ENCODE measurements at places on chromosomes 2 and 18. TPM values are rescaled to one million over a fixed set of nuclear protein-coding genes. Genes with fewer than 3 reads are reported as not detected.

The HOXD13 gene
- not detected for total RNA-seq

The ZNF804A gene
- total RNA-seq = not detected

The POTEJ gene
- total RNA-seq = 0.10 TPM

The FEV gene
- not detected for total RNA-seq

The SULT1C4 gene
- total RNA-seq = 5.5 TPM

The POU3F3 gene
- not detected for total RNA-seq

- DNase-seq = no peak
These were observed 46.6 kb upstream of the RFX8 start for GRCh38 chr2:101521487-101521886.

DNA sequence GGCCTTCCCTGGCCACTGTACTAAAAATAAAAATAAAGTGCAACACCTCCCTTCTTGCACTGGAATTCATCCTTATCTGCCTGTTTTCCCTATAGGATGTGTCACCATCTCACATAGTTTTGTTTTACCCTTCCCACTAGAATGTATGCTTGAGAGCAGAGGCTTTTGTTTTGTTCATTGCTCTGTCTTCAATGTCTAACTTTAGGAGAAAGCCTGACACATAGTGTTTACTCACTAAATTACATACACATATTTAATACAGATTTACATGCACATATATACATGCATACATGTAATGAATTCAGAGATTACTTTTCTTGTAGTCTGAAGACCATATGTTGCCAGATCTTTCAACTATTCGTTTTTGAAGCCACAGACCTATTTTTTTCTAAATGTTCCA is 23.0 kb downstream of the CD302 start:
- DNase-seq = no peak

- no peak for DNase-seq
These were observed 3.5 kb downstream of the ATP6V1B1 start for GRCh38 chr2:70939001-70939838.

- peak; percentile 32 for DNase-seq
These were observed 174.6 kb upstream of the PID1 start for GRCh38 chr2:229445501-229446211.

GRCh38 chr2:238884122-238884811 is 36.4 kb downstream of the TWIST2 start:
- no peak for DNase-seq

DNA sequence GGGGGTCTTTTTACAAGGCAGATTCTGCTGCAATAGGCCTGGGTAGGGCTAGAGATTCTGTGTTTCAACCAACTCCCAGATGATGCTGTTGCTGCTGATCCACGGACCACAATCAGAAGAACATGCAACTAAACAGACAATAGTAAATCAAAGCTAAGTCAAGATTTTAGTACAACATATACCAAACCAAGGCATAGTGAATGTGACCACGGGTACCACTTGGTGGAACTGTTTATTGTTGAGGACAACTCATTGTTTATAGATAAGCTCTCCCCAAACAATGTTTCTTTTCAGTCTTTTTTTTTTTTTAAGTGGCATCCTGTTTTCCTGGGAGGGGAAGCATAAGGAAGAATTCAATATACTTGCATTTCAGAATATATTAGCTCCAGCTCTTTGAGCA is 36.0 kb upstream of the DARS1 start:
- no peak for DNase-seq

DNA sequence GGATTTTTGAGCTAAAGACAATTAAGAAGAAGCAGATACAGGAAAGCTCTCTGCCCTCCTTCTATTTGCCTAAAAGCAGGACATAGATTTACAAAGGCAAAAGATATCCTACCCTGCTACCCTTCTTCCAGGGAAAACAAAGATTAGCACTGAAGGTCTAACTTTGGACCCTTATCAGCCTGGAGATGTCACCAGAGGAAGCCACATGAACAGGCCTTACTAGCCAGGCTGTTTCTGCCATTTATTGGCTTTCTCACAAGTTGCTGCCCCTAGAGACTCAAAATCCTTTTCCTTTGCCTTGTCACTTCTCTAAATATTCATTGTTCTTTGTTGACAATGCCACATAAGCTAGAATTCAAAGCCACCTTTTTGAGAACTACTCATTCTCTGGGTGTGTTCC is 147.3 kb downstream of the B3GNT2 start:
- DNase-seq = no peak

DNA sequence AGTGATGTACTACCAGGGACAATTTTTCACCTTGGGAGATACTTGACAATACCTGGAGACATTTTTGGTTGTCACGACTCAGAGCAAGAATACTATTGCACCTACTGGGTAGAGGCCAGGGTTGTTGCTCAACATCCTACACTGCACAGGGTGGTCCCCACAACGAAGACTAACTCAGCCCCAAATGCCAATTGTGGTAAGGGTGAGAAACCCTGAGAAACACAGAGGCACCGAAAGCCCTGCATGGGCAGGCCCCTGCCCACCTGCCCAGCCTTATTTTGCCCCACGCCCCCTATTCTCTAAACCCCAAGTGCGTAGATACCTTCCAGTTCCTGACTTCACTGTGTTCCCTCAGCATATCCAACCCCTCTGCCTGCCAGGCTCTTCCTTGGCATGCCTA is 163.1 kb upstream of the PKDCC start:
- no peak for DNase-seq

GRCh38 chr18:52150050-52150449 is 189.9 kb upstream of the DCC start:
- no peak for DNase-seq

- DNase-seq = no peak
These were observed 7.1 kb upstream of the PKDCC start for GRCh38 chr2:42040643-42041278.

DNA sequence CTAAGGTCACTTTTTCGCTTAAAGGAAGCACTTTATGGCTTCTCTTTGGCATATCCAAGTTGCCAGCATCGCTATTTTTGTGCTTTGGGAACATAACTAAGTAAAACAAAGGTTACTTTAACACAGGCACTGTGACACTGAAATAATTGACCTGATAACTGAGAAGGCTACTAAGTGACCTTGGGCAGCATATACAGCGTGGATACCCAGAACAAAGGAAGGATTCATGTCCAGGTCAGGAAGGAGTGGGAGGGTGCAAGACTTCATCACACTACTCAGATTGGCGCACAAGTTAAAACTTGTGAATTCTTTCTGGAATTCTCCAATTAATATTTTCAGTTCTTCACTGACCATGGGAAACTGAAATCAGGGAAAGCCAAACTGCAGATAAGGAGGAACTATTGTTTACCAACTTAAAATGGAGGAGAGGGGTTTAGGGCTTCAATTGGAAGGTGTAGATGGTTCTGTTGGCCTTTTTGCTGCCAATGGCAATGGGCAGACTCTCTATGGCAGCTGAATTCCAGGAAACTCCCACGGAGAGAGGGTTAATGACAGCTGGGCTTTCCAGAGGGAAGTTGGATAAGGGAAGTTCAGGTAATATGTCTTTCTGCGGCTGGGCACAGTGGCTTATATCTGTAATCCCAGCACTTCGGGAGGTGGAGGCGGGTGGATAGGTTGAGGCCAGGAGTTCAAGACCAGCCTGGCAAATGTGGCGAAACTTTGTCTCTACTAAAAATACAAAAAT is 45.3 kb downstream of the COMMD1 start:
- DNase-seq = no peak

- DNase-seq = no peak
These were observed 109.9 kb downstream of the TGFA start for GRCh38 chr2:70443726-70444125.

DNA sequence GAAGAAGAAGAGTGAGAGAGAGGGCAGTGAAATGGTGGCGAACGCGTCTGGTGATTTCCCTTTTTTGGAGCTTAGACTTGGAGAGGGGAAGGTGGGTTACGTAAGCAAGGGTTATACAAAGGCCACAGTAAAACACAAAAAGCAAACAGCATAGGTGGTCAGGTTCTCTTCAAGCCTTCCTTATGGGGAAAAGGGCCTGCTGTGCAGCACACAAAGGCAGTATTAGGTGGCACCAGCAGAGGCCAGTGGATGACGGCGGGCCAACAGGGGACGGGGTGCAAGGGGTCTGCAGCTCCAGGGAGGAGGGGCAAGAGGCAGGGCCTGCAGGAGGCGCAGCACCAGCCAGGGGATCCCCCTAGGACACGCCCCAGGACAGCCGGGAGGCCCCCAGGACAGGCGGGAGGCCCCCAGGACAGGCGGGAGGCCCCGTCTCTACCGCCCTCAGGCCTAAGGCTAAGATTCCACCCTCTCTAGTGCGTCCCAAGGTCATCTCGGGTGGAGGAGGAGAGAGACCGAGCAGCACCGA is 32.6 kb upstream of the NPC1 start:
- no peak for DNase-seq

DNA sequence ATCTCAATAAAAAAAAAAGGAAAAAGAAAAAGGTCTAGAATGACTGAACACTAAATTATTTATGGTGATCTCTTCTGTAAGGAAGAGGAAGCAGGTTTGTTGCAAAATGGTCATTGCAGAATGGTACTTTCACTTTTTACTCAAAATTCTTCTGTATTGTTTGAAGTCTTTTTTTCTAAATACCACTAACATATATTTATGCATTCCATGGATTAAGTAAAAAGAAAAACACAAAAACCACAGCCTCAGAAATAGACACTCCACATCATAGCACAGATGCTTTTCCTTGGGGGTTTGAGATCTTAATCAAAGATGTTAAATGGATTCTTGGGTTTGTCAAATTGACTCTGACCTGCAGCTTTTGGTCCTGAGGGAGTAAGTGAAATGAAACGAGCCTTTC is 47.4 kb downstream of the RHOB start:
- DNase-seq = no peak

DNA sequence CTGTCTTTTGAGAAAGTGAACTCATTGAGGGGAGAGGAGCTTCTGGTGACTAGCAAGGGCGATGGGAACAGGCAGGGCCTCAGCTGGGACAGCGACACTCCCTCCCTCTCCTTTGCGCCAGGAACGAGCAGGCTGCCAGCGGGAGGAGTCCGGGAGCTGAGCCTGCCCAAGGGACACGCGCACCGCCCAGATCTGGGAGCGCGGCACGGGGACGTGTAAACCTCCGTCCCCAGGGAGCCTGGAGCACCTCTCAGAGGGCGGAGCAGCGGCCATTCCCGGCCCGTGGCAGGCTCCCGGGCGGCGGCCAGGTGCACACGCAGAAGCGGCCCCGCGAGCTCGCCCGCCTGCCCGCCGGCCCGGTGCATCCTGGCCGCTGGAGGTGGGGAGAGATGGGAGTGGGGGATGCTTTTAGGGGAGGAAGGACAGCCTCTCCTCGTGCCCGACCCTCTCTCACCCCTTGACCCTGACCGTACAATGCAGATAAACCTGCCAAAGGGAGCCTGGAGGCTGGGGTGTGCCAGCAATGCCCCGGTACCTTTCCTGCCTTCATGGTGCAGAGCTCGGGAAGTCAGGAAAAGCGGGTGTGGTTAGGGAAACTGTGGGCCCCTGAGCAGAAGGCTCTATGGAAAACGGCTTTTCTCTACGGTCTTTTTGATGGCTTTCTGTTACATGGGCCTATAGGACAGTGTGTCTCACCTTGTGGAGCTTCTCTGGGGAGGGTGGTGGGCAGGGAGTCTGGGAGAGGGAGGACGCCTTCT is 2.2 kb downstream of the AQP4 start:
- peak; percentile 50 for DNase-seq

DNA sequence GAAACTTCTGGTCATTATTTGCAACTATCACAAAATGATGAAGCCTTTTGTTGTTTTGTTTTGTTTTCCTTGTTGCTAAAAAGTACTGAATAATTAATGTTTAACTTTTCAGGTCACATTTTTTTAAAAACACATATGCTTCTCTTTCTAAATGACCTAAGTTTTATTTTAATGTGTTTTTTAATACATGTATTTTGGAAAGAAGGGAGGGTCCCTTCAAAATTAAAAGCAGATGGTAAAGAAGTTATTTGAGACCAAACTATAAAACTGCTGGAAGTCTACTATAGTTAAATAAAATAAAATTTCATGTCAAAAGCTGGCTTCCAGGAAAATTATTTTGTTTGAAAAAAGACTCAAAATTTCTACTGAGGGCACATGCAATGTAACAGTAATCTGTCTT is 39.5 kb upstream of the ASNSD1 start:
- DNase-seq = no peak
